Body of pancreas (tissue), 4 donors: ENCODE measurements at places on chromosomes 3 and 15. TPM values are rescaled to one million over a fixed set of nuclear protein-coding genes. Genes with fewer than 3 reads are reported as not detected.

- peaks cover 33% of the 10 kb centered on the region for H3K4me1 ChIP-seq
- H3K27ac ChIP-seq: no peak overlapping the region
- H3K4me3 ChIP-seq: no peak overlapping the region
These were observed 11.5 kb downstream of the TCF12 start for GRCh38 chr15:56929933-56930332.

DNA sequence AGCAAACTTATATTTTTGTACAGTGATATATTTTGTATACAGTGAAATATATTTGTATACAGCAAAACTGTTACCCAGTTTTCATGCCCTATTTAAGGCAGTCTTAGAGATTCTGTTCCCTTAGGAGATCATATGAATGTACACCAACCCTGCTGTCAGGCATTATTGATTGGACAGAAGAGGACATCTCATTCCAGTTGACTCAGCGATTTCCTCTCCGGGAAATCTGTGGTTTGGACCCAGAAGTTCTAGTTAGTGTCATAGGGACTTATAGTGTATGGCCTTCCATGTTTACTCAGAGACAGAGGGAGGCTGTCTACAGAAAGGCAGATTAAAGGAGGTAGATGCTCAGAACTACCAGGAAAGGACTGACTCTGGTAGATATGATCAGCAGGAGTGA, 318.8 kb upstream of the KCNMB2 start:
- no peak for DNase-seq
- H3K4me1 ChIP-seq: no peaks in the 10 kb centered on the region
- H3K27ac ChIP-seq: no peak overlapping the region
- H3K4me3 ChIP-seq: no peak overlapping the region

- no peak for DNase-seq
- no peak within 1 kb of the TSS for H3K27ac ChIP-seq
- no peaks in the 10 kb centered on the region for H3K27me3 ChIP-seq
These were observed at the start of gene MKRN3 for GRCh38 chr15:23565395-23566070. Gene MKRN3, plus strand, starts transcription at chr15:23565674. Its CDS starts 109 bp downstream, at chr15:23565783.

DNA sequence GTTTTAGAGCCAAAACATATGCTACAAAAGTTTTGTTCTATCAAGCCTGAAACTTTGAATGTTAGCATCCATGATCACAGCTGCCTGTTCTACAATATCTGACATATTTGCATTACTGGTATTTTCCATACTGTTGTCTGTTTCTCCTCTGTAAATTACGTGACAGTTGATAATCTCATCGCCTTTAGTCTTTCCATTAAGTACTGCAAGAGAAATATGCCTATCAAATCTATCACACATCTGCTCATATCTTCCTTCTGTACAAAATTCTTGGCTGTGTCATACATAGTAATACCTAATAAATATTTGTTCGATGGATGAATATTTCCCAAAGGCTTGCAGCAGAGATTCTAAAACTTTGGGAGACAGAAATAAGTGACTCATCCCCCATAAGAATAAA, 717.3 kb downstream of the OTOL1 start:
- no peak for DNase-seq
- H3K27me3 ChIP-seq: no peaks in the 10 kb centered on the region
- no peak overlapping the region for H3K4me3 ChIP-seq
- no peaks in the 10 kb centered on the region for H3K36me3 ChIP-seq

DNA sequence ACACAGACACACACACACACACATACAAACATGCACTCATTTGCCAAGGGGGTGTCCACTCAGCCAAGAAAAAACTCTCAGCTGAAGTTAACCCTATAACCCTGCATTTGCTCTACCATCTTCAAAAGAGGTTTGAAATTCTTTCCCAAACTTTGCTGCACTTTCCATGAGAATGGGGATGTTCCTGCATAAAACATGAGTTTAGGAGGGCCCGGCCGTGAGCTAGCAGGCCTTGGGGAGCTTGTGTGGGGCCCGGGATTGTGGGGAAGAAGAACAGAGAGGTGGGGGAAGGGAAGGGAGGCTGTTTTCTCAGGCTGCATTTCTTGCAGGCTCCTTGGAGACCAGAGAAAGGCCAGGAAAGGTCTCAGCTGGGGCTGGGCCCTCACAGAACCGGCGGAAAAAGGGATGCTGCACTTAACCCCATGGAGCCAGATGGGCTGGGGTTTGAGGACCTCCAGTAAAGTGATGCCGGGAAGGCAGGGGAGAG, 40.8 kb downstream of the SEMA5B start:
- no peak for DNase-seq
- H3K4me1 ChIP-seq: no peaks in the 10 kb centered on the region
- H3K4me3 ChIP-seq: no peak overlapping the region
- H3K27ac ChIP-seq: no peak overlapping the region

DNA sequence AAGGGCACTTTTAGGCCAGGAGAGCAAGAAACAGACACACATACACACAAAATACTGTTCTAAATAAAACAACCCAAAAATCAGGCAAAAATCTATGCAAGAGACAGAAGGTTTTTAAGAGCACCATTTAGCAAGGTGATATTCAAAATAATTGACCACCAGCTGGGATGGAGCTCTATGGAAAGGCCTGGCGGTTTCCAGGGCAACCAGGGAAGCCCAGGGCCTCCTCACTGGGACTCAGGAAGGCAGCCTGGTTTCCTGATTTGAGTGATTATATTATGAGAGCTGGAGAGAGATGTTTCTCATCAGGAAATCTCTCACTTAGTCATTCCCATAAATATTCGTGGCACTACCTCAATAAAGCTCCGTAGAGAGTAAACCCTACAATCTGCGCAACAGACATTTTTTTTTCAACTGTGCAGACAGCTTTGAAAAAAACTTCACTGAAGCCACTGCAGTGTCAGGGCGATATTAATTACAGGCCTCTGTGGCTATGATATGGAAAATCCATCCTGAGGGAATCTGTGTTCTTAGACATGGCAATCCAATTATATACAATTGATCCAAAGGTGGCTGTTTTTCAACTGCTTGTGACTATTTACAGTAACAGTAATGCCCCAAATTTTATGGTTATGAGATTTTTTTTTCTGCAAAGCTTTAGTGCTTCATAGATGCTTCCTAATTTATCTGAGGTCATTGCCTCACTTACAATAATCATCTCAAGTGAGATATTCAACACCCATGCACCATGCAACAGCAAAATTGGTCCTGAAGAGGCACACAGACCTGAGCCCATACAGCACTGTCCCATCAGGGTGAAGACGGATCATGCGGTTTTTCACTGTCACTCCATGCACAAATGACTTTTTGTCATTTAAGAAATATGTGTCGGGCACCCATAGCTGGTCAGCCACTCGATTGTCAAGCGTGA, 152.1 kb downstream of the GABRB3 start:
- no peak overlapping the region for H3K4me3 ChIP-seq
- DNase-seq: no peak
- H3K27me3 ChIP-seq: no peaks in the 10 kb centered on the region

- no peaks in the 10 kb centered on the region for H3K27me3 ChIP-seq
- no peak overlapping the region for H3K4me3 ChIP-seq
- H3K36me3 ChIP-seq: no peaks in the 10 kb centered on the region
- H3K4me1 ChIP-seq: no peaks in the 10 kb centered on the region
- no peak for DNase-seq
These were observed 443.2 kb upstream of the TBL1XR1 start for GRCh38 chr3:177640319-177640965.

- H3K4me3 ChIP-seq: no peak overlapping the region
- H3K4me1 ChIP-seq: peaks cover 32% of the 10 kb centered on the region
- no peaks in the 10 kb centered on the region for H3K27me3 ChIP-seq
- H3K36me3 ChIP-seq: no peaks in the 10 kb centered on the region
- no peak for DNase-seq
- H3K27ac ChIP-seq: peak overlapping the region; percentile 88
These were observed 614 bp upstream of the MINDY2 start for GRCh38 chr15:58770519-58770856.

DNA sequence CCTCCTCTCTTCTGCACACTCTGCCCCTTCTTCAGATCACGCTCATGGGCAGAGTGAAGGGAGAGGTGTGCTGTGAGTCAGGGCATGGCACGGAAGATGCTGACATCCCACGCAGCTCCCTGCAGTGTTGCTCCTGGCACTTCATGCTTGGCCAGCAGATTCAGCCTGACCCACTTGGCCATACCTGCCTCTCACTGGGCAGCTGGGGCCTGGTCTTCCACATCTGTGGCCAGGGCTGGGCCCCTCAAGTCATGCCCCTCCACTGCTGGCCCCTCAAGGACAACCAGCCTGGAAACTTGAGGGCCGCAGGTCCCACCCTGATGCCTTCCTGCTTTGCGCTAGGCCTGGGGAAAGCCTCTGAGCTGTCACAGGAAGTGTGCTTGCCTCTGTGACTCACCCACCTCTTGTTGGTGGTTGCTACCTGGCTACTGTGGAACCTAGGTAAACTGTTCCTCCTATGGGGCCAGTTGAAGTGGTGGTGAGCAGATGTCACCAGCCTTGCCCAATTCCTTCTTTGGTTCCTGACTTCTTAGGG, 48.7 kb downstream of the BSN start:
- no peaks in the 10 kb centered on the region for H3K4me1 ChIP-seq
- no peak overlapping the region for H3K27ac ChIP-seq
- DNase-seq: no peak
- no peaks in the 10 kb centered on the region for H3K27me3 ChIP-seq
- H3K36me3 ChIP-seq: no peaks in the 10 kb centered on the region
- H3K4me3 ChIP-seq: no peak overlapping the region

GRCh38 chr3:16181361-16181760, 6.9 kb downstream of the GALNT15 start:
- H3K36me3 ChIP-seq: no peaks in the 10 kb centered on the region
- H3K27me3 ChIP-seq: no peaks in the 10 kb centered on the region
- no peak overlapping the region for H3K4me3 ChIP-seq
- peaks cover 6% of the 10 kb centered on the region for H3K4me1 ChIP-seq

GRCh38 chr15:92924216-92924615, 24.1 kb downstream of the CHD2 start:
- H3K27ac ChIP-seq: peak overlapping the region; percentile 92
- H3K4me1 ChIP-seq: peaks cover 52% of the 10 kb centered on the region

GRCh38 chr3:144127700-144128099, 156.1 kb downstream of the DIPK2A start:
- H3K4me1 ChIP-seq: peaks cover 15% of the 10 kb centered on the region
- H3K36me3 ChIP-seq: no peaks in the 10 kb centered on the region
- no peaks in the 10 kb centered on the region for H3K27me3 ChIP-seq
- no peak for DNase-seq

DNA sequence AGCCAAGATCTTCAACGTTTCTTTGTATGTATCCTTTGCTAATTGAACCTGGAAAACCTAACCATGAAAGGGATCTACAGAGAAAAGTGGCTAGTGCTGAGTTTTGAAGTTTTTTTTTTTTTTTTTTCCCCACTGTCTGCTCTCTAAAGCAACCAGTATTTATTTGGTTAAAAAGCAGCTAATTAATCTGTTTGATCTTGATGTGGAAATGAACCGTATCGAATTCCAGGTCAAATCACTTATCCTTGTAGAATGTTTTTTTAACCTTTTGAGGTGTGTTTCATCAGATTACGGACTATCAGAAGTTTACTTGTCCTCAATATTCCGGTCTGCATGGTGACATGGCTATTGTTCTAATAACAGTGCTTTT, 117.2 kb downstream of the FNDC3B start:
- H3K27ac ChIP-seq: peak overlapping the region; percentile 89
- H3K27me3 ChIP-seq: no peaks in the 10 kb centered on the region
- no peaks in the 10 kb centered on the region for H3K36me3 ChIP-seq
- H3K4me1 ChIP-seq: peaks cover 74% of the 10 kb centered on the region
- DNase-seq: no peak
- no peak overlapping the region for H3K4me3 ChIP-seq

DNA sequence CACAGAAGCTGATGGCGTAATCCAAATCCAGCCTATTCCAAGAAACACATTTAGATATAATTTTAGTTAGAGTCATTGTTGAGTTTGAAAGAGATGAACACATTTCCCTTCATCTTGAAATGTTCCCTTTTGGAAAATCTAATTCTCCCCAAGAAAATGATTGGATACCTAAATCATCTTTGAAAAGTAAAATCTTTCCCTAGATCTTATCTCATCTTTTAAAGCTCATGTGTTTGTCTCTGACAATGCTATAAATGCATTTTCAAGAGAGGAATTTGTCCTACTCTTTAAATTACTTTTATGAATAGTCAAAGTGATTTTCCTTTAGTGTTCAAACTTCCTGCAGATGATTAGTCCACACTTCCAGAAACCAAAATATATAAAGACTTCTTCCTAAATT, 82.6 kb upstream of the CNTN6 start:
- no peak overlapping the region for H3K27ac ChIP-seq
- H3K27me3 ChIP-seq: no peaks in the 10 kb centered on the region
- H3K36me3 ChIP-seq: no peaks in the 10 kb centered on the region

Gene LRRIQ4
- not detected for total RNA-seq

Gene FOXB1
- not detected for total RNA-seq

Gene PGBD4
- 1.0 TPM for total RNA-seq

Gene SI
- total RNA-seq: not detected

Gene SPSB4
- total RNA-seq: 18.2 TPM

Gene RLBP1
- total RNA-seq: not detected

Gene RARB
- 1.8 TPM for total RNA-seq

Gene CTDSPL
- total RNA-seq: 23.6 TPM

Gene UBAP1L
- 3.4 TPM for total RNA-seq

Gene CSPG5
- 0.26 TPM for total RNA-seq
